Activated CD4-positive, alpha-beta T cell treated with anti-CD3 and anti-CD28 coated beads, Interleukin-2, Interleukin-6, amounts not matched to agents 100 ng/mL and 50 ng/mL, durations not matched to agents 16 hours and 8 hours (primary cell): ENCODE measurements at places on chromosomes 12 and 14.
A peak's percentile ranks its signal among the peaks of the same experiment; 100 is the strongest.

- DNase-seq: no peak
Observed at GRCh38 chr12:114873656-114874055, 189.7 kb upstream of the TBX3 start.

DNA sequence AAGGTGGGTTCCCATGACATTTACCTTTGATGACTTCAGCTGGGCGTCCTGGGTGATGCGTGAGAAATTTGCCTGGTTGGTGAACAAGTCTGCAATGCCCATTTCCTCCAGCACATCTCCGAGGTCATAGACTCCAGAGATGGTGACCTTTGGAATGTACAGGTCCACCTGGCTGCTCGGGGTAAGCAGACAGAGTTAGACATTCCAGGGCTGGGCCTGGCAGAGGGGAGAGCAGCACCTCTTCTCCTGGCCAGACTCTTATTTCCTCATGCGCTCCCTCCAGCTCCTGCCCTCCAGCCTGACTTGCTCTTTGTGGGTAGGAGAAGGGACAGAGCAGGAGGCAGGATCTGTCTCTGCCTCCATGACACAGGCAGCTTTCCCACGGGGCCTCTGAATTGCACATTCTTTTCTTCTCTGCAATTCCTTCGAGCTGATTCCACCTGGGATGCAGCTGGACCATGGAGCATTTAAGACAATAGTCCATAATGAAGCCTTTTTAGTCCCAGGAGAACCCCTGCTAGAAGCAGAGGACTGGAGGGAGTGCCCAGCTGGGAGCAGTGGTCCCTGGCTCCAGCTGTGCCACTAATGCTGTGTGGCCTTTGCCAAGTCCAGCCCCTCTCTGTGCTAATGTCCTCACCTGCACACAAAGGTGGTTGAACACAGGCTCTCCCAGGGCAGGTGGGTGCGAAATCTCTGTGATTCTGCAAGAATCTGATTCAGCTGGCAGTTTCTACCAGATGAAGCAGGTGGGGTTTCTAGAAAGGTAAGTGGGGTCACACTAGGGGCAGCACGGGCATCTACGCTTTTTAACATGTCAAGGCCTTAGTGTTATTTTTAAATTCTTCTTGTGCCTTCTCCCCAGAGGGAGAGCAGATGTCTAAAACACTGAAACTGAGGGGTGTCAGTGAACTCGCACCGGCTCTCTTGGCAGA, 13.2 kb upstream of the SERPINA10 start:
- DNase-seq: no peak

DNA sequence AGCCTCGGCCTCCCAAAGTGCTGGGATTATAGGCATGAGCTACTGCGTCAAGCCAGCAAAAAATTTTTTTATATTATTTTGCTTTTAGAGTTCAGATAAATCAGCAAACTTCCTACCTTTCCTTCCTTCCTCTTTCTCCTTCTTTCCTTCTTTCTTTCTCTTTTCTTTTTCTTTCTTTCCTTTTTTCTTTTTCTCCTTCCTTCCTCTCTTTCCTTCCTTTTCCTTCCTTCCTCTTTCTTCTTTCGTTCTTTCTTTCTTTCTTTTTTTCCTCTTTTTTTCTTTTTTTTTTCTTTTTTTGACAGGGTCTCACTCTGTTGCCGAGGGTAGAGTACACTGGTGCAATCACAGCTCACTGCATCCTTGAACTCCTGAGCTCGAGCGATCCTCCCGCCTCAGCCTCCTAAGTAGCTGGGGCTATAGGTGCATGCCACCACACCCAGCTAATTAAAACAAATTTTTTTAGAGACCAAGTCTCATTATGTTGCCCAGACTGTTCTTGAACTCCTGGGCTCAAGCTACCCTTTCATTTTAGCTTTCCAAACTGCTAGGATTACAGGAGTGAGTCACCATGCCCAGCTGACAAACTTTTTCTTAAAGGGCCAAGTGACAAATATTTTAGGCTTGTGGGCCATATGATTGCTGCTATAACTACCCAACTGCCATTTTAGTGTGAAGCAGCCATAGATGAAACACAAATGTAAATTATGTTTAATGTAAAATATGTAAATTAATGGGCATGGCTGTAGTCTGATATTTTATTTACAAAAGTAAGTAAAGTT, 7.1 kb upstream of the WASHC4 start:
- no peak for DNase-seq

DNA sequence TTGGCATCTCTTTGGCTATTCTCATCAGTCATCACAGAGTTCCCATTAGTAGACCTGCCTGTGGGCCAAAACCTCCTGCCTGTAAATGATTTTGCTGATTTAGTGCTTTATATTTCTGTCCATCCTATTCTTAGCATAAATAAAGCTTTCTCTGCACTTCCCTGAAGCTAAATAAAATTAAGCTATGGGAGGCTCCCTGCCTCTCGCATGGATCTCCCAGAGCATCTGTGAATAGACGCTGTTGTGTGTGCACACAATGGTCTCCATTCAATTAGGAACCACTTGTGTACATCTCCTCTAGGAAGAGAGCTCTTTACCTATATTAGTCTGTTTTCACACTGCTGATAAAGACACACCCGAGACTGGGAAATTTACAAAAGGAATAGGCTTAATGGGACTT, 80.4 kb downstream of the PPFIBP1 start:
- no peak for DNase-seq

DNA sequence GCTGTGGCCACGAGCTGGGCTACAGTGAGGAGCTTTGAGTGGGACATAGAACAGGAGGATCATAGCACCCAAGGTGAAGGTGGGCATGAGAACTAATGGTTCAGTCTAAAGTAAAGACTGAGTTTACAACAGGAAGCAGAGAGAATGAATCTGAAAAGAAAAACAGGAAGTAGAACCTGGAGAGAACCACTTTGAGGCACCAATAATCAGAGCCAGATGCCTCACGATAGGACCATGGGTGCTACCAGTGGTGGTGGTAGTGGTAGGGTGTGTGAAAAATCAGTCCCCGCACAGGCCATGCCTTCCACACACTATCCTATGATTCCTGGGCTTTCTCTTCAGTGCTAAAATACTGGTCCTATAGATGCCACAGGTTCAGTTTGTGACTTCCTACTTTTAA, 293.6 kb downstream of the AKAP6 start:
- no peak for DNase-seq

DNA sequence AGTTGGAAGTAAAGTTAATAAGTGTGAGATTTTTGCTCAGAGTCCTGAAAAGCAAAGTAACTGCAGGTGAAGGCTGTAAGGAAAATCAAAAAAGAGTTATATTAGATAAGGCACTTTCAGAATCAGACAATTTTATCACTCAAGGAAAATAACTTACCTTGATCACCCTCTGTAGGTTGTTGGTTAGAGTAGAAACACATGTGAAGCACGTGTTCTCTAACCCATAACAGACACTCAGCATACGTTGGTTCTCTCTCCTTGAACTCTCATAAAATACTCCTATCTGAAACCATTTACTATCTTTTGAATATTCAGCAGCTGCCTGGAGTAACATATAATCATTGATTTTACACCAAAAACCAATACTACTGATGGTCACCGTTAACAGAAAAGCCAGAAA, 335.5 kb downstream of the KCNH5 start:
- no peak for DNase-seq

DNA sequence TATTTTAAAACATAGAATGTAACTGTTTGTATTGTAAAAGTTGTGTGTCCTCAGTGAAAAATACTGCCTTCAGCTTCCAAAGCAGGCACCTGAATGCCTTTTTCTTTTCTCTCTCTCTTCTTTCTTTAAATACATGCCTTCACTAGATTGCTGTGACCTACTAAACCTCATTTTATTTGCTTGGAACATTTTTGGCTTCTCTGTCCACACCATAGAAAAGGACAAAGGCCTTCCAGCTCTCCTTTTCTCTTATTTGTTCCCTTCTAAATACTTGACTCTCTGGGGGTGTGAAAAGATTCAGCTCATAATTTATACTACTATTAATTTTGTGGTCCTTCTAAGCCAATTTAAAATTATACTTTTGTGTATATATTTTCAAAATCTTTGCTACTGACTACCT, 38.4 kb downstream of the PPM1A start:
- DNase-seq: no peak

GRCh38 chr12:93460902-93461301, 6.4 kb upstream of the MRPL42 start:
- no peak for DNase-seq

DNA sequence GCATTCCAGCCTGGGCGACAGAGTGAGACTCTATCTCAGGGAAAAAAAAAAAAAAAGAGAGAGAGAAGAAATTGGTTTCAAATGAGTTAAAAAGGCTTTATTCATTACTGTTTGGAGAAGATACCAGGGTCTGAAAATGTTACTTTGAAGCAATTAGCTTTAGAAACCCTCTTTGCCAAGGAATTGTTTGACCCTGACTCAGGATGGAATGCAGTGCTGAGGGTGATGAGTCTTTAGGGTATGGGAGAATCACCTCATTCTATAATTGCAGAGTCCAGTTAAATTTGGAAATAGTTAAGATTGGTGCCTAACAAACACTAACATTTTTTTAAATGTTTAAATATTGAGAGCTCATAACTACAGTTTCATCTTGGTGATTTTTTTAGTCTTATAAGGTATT, 13.3 kb downstream of the RAP1B start:
- no peak for DNase-seq

- no peak for DNase-seq
Observed at GRCh38 chr14:77245820-77246219, 25.2 kb downstream of the NGB start.

GRCh38 chr14:27278341-27278740, 680.5 kb upstream of the NOVA1 start:
- no peak for DNase-seq

- DNase-seq: peak; percentile 24
Observed at GRCh38 chr14:35879654-35880249, 53.6 kb downstream of the BRMS1L start.

DNA sequence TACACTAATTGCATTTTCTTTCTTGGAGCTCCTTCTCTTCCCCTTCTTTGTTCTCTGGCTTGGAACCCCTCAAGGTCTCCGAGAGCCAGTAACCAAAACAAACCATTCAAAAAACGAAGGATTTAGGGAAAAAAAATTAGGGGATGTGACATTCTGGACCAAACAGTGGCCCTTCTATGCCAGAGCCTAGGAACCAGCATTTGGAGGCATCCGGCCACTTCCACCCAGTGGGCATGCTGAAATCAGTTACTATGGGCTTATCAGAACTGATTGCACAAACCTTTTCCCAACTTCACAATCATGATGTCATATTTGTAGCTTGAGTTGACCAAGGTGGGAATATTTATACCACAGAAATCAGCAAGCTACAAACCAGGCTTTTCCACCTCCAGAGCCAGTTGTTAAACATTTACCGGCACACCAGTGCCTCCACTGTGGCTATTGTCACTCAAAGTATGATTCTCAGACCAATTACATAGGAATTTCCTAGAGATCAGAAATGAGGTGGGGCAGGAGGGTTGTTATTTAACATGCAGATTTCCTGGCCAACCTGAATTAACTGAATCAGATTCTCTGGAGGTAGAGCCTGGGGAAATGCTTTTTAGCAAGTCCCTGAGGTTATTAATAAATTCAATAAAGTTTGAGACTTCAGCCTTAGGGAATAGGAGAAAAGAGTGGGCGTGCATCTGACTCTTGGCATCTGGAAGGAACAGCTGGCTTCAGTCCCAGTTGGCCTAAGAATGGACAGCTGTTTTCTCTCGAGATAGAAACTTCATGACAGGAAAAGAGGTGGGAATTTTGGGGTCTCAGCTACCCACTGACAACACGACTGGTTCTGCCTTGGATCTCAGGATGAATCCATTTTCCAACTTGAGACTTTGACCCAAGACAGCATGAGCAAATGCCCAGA, 273.9 kb downstream of the ZFP36L1 start:
- no peak for DNase-seq

- no peak for DNase-seq
Observed at GRCh38 chr12:98352835-98353234, 162.6 kb upstream of the TMPO start.

GRCh38 chr14:92885279-92886061, 37.5 kb upstream of the CHGA start:
- no peak for DNase-seq

DNA sequence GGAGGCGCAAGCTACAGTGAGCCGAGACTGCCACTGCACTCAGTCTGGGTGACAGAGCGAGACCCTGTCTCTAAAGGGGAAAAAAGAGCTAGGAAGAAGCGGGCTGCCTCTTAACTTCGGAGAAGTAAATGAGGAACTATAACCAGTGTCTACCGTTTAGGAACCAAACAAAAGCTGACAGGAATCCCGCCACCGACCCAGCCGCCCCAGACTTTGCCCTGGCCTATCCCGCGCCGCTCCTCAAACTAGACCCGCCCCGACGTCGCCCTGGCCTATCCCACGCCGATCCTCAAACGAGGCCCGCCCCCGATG, 568 bp upstream of the SIVA1 start:
- no peak for DNase-seq

DNA sequence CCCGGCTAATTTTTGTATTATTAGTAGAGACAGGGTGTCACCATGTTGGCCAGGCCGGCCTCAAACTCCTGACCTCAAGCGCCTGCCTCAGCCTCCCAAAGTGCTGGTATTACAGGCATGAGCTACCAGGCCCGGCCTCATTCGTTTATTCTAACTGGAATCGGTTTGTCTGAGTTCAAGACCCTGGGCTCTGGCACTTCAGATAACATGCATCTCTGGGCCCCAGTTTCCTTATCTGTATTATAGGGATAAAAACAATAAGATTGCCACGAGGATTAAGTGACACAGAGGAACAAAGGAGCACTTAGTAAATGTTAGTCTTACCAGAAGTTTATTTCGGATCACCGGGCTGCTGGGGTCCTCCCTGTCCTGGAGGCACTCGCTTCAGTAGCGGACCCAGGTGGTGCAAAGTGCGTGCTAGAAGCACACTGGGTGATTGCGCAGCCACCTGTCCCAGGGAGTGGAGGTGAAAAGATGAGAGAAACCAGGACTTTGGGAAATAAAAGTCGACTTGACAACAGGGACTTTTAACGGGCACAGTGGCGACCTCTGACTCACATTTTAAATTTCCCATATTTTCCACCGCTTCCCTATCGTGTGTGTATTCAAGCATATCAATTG, 37.5 kb downstream of the ACACB start:
- no peak for DNase-seq

DNA sequence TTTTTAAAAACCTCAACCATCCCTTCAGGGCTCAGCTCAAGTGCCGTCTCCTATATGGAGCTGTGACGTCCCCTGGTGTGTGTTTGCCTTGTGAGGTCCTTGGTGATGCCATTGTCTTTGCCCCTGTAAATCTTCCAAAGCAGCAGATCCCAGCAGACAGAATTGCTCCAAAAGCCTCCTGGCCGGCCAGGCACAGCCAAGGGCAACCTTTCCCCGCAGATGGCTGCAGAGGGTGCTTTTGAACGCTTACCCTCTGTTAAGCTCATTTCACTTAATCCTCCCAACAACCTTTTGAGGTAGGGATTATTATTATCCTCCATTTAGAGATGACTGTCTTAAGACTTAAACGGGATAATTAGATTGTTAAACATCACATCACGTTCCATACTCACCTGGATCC, 51.4 kb downstream of the RFX4 start:
- no peak for DNase-seq

DNA sequence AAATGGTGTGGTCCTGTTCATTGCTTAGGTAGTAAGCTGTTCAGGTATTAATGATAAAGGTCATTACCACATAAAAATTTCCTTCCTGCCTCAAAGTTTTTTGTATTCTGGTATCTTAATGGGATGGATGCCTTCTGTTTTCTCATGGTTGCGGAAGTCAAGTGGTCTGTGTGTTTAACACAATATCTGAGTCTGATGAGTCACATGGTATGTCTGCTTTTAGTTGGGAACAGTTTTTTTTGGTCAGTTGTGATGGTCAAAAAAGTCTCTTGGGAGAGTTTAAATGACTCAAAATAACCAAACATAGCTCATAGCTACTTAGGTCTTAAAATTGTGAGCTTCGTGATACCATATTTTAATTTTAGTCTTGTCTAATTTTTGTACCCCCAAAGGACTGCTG, 40.7 kb downstream of the STK38L start:
- no peak for DNase-seq

- DNase-seq: no peak
Observed at GRCh38 chr12:122825773-122826724, 9.2 kb upstream of the HIP1R start.
